DMS 273 treated with DMSO at 0.1 percent for 48 hours (cell line): ENCODE measurements at places on chromosomes 4 and X.

- no peak for DNase-seq
Measured at GRCh38 chr4:62601737-62602136, 1401.6 kb downstream of the ADGRL3 start.

DNA sequence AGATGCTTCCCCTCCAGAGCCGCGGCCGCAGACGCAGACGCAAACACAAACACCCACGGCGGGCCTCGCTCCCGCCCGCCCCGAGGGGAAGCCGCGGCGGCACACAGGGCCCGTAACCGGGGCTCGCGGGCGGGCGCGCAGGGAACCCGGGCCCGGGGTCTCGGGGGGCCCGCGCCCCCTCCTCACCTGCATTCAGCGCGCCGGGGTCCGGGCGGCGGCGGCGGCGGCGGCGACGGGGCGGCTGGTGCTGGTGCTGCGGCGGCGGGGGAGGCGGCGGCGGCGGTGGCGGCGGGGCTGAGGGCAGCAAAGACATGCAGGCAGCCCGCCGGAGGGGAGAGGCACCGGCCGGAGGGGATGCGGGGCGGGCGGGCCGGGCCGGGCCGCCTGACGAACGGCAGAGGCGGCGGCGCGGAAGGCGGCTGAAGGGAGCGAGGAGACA lies 255 bp upstream of the CNOT6L start:
- no peak for DNase-seq

DNA sequence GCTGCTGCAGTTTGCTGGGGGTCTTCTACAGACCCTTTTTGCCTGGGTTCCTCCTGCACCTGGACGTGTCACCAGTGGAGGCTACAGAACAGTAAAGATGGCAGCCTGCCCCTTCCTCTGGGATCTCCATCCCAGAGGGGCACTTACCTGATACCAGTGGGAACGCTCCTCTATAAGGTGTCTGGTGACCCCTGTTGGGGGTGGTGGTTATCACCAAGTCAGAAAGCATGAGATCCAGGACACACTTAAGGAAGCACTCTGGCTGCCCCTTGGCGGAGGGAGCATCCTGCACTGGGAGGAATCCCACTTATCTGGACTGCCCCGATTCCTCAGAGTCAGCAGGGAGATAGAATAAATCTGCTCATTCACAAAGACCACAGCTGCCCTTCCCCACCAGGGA lies 218.9 kb upstream of the GALNTL6 start:
- DNase-seq, result no peak

DNA sequence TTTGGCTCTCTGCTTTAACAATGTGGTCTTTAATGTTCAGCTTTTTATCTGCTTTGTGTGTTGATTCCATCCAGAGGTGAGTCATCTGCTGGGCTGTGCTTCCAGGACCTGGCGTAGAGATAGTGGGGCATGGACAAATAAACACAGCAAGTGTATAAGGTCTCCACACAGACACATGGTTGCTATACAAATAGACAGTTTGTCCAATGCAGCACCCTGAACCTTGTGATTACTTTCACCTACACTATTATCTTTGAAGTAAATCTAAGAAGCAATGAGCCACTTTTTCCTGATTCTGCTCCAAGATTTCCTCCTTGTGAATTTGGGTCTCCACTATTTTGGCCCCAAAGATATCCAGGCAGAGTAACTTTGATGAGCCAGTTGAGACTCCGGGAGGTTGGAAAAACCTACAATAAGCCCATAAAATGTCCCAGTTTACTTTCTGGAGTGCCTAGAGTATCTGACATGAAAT lies 12.1 kb downstream of the PPARGC1A start:
- DNase-seq, result no peak

- DNase-seq, result no peak
Measured at GRCh38 chrX:99266255-99266654, 1143.8 kb downstream of the PCDH19 start.
